ENCODE measurements at places on chromosomes 7 and 10. TPM values are rescaled to one million over a fixed set of nuclear protein-coding genes. Genes with fewer than 3 reads are reported as not detected.

Gene HYAL4
- total RNA-seq = not detected

Gene HMX2
- total RNA-seq = 0.64 TPM

DNA sequence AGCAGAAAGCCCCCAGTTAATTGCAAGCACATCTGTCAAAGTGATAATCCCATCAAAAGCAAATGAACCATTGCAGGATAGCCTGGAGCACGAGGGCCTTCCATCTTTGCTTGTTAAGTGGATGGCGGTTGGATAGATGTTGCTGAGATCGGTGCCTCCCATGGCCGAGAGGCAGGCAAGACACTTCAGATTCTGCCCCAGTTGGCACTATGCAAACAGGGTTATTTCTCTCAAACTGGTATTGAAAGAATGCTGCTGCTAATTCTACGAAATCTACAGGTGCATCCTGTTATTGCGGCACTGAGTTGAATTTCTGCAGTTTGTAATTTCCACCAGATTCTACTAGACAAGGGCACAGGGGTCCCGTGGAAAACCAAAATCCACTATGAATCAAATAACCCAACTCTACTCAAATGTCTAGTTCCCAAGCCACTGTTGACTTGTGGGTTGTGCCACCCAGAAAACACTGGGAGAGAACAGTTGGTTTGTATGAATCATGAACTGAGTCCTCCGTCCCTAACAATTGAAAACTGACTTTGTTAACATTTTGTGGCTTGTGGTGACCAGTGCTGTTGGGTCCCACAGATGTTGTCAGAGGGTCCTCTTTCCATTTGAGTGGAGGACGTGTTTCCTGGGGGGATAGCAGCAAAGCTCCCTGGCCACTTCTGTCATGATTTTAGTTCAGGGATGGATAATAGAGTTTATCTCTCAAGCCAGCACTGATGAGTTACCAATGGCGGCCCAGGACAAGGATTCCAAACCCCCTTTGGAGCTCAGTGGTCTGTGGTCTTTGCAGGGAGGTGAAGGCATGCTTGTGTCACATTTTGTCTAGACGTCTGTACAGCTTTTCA, 7.1 kb upstream of the IL2RA start:
- DNase-seq = no peak
- no peak overlapping the region for H3K4me3 ChIP-seq
- H3K4me1 ChIP-seq = no peaks in the 10 kb centered on the region
- H3K27me3 ChIP-seq = no peaks in the 10 kb centered on the region
- peak overlapping the region; percentile 51 for H3K27ac ChIP-seq

DNA sequence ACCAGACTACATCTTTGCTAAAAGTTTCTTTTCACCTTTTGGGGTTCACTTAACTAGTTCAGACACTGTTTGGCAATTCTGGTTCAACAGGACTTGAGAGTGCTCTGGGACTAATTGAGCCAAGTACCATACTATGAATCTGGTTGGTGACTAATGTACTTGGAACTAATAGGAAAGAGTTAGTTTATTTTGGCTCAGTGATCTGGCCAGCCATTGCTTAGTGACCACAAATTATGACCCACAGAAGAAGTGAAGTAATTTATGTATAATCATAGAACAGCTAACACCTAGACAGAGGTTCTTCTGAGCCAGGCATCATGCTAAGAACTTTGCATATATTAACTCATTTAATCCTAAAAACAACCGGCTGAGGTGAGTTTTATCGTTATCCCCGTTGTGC, 126.5 kb upstream of the JCAD start:
- no peaks in the 10 kb centered on the region for H3K4me1 ChIP-seq
- H3K36me3 ChIP-seq = no peaks in the 10 kb centered on the region
- no peak for DNase-seq
- no peak overlapping the region for H3K27ac ChIP-seq

GRCh38 chr10:116316503-116316902, 7.7 kb upstream of the CCDC172 start:
- H3K4me3 ChIP-seq = no peak overlapping the region
- H3K27ac ChIP-seq = no peak overlapping the region
- DNase-seq = no peak
- H3K27me3 ChIP-seq = no peaks in the 10 kb centered on the region

- no peaks in the 10 kb centered on the region for H3K36me3 ChIP-seq
- H3K27ac ChIP-seq = no peak overlapping the region
- peaks cover 41% of the 10 kb centered on the region for H3K4me1 ChIP-seq
- DNase-seq = no peak
These were observed 49.9 kb downstream of the UBE2H start for GRCh38 chr7:129902788-129903422.
